ENCODE measurements at places on chromosomes 11 and 22. TPM values are rescaled to one million over a fixed set of nuclear protein-coding genes. Genes with fewer than 3 reads are reported as not detected.

UBQLNL gene
- total RNA-seq, result not detected

MAPK8IP2 gene
- total RNA-seq, result 0.39 TPM

KAT5 gene
- 44.5 TPM for total RNA-seq

VSIG2 gene
- total RNA-seq, result not detected
